ENCODE measurements at places on chromosomes 12 and 14. TPM values are rescaled to one million over a fixed set of nuclear protein-coding genes. Genes with fewer than 3 reads are reported as not detected.

GRCh38 chr12:80937391-80938238, at the start of gene LIN7A:
TSS of gene LIN7A (minus strand) at chr12:80937934. CDS start at chr12:80937722, 212 bp downstream.
- DNase-seq, result no peak

GRCh38 chr14:37668646-37669045, 73.2 kb downstream of the TTC6 start:
- no peak for DNase-seq

- no peak for DNase-seq
Measured at GRCh38 chr12:124681779-124682391, 114.5 kb upstream of the NCOR2 start.

GRCh38 chr14:64191756-64192155, 102.4 kb downstream of the ESR2 start:
- no peak for DNase-seq

AACS gene
- total RNA-seq, result 16.4 TPM

TAOK3 gene
- 93.6 TPM for total RNA-seq

KLRK1 gene
- total RNA-seq, result 141 TPM

DNA sequence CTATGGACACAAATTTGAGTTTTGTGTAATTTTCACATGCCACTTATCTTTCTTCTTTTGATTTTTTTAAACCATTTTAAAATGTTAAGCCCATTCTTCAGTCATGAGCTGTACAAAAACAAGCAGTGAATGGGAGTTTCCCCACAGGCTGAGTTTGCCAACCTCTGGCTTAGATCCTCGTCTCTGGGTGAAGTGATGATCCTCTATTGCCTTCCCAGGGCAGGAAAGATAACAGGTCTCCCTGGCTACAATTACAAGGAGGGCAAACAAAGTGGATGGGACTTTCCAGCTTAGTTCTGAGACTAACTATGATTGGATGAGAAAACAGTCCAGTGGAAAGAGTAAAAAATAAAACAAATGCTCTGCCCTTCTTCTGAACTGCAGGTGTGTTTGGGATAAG, 203.7 kb downstream of the SPTSSA start:
- no peak for DNase-seq

- DNase-seq, result no peak
Measured at GRCh38 chr12:54001283-54002187, 1.6 kb downstream of the HOXC9 start.

- no peak for DNase-seq
Measured at GRCh38 chr14:91220581-91221000, 23.9 kb downstream of the GPR68 start.

DNA sequence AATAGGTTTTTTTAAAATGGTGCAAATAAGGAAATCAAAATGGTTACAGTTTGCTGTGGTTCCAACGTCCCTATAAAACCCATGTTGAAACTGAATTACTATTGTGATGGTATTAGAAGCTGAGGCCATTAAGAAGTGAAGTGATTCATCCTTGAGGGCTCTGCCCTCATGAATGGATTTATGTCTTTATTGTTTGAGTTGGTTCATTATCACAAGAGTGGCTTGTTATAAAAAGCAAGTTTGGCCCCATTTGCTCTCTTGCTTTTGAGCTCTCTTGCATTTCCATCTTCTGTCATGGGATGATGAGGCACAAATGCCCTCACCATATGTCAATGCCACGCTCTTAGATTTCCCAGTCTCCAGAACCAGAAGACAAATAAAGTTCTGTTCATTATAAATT, 62.3 kb downstream of the PRKD1 start:
- no peak for DNase-seq

- no peak for DNase-seq
Measured at GRCh38 chr12:20370866-20371519, 2.7 kb downstream of the PDE3A start.

ABCD2 gene
- total RNA-seq, result 15.9 TPM

- no peak for DNase-seq
Measured at GRCh38 chr14:68245146-68246073, 425.8 kb downstream of the RAD51B start.

DNA sequence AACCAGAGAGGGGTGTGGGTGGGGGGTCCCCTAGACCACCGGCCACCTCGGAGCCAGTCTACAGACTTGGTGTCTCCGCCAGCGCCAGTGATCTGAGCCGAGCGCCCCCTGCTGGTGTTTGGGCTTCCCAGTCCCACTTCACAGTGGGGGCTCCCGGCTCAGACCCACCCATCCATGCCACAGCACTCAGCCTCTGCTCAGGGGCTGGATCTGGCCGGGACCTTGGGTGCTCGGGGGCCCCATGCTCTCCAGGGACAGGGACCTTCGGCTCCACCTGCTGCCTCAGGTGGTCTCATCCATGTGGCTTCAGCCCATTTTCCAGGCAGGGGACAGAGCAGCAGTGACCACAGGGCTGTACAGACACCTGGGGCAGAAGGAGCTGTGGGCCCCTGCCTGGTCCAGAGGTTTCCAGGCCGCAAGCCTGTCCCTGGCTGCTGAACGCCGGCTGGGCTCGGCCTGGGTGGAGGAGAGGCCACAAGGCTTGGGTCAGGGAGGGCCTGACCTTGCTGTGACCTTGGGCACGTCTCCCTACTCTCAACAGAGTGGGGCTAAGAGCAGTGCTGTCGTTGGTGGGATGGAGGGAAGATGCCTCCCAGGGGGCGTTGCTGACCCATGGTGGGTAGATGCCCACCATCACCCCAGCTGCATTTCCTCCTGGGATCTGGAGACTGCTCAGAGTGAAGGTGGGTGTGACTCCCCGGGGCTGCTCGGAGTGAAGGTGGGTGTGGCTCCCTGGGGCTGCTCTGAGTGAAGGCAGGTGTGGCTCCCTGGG, 86.3 kb downstream of the KIF26A start:
- DNase-seq, result no peak

- DNase-seq, result no peak
Measured at GRCh38 chr14:20560961-20561360, at the start of gene RNASE9. TSS of gene RNASE9 (minus strand) at chr14:20561047.

GRCh38 chr14:79281244-79282152, 929.8 kb downstream of the DIO2 start:
- no peak for DNase-seq

ANKRD33 gene
- not detected for total RNA-seq

DNA sequence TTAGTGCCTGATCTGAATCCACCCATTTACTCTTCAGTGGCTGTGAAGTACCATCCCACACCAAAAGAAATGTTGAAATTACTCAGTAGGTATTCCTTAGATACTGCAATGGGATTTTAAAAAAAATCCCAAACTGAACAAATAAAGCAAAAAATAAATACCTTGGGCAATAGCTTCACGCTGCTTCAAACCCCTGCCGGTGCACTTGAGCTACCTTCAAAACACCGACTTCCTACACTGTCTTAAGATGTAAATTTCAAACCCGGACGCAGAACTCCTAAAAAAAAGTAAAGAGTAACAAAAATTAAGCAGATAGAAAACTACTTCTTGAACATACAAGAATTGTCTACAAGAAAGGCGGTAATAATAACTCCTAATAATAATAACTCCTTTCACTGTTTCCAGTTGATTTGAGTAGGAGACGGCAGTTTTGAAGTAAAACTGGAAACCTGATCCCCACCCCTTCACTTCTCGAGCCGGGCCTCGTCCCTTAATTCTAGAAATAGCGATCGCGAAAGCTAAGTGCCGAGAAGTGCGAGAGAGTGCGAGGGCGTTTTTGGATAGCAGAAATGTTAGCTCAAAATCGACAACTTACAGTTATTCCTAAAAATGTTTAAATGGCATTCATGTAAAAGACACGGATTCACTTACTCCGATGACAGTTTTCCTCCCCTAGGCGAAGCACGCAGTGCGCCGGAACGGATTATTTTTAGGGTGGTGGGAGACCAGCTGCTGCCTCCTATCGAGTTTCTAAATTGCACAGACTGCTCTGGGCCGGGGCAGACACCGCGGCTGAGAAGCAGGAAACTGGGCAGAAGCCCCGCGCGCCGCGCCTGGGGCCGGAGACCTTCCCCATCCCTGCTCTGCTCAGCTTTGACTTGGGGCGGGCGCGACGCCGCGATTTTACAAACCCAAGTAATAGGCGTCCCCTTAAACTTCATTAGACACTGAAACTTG, at the start of gene ABCC9:
TSS of gene ABCC9 (minus strand) at position 878 of the 957 bp plus-strand sequence. CDS start 4,752 bp downstream, outside the sequence.
- peak; percentile 4 for DNase-seq

- no peak for DNase-seq
Measured at GRCh38 chr12:92608151-92609091, 94.4 kb upstream of the PLEKHG7 start.

- DNase-seq, result no peak
Measured at GRCh38 chr14:65904988-65905387, 492.5 kb downstream of the FUT8 start.

- DNase-seq, result no peak
Measured at GRCh38 chr12:62618930-62619329, 152.3 kb downstream of the MON2 start.

CBLN3 gene
- 3.9 TPM for total RNA-seq

- no peak for DNase-seq
Measured at GRCh38 chr12:106739815-106740530, 34.5 kb upstream of the RIC8B start.

PTCSC3 gene
- not detected for total RNA-seq

GRCh38 chr14:90720336-90720735, 95.9 kb downstream of the TTC7B start:
- DNase-seq, result no peak

CD27 gene
- total RNA-seq, result 139 TPM

PGF gene
- total RNA-seq, result not detected

LTB4R2 gene
- total RNA-seq, result 20.3 TPM

DNA sequence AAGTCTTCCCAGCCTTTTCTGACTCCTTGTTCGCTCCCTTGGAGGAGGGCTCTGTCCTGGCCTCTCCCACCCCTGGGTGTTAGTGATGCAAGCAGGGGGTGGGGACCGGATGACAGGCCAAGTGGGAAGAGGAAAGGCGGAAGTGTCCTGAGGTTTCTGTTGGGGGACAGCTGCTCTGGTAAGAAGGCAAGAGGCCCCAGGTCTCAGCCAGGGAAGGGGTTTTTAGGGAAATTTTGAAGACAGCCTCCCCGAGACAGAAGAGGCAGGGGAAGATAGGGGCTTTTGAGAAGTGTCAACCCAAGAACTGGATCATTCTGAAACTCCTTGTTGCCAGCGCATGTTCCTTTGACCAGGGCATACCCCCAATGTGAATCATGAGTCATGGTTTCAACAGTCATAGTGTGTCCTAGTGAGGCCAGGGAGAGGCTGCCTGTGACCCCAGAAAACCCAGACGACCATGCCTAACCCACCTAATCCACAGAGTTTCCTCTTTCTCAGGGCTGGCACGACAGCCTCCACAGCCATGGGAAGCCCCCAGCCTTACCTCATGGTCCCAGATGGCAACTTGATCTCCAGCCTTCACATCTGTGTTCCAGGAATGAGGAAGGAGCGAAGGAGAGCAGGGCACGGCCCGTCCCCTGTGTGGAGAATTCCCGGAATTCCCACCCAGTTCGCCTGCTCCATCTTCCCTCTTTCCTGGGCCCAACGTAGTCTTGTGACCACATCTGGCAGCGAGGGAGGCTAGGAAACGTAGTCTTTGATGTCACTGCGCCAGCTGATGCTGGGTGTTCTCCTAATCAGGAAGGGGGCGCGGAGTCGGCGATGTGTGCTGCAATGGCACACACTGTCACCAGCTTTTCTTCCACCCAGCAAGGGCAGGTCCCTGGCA, 4.9 kb upstream of the GPR132 start:
- no peak for DNase-seq

OR4K17 gene
- total RNA-seq, result not detected

DNA sequence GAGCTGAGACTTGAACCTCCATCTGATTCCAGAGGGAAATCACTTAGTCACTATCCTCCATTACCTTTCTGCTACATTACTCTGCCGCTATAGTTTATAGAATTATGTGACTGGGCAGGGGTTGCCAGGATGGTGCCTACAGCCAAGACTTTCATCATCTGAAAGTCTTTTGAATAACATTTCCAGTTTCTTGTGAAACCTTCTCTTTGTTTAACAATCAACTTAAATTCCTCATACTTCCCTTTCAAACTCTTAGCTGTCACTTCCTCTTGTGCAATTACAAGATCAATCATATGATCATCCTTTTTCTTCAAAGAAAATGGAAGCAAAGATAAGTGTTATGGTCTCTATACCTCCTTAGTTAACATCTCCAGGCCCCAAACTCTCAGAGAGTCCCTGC, 25.4 kb upstream of the PELI2 start:
- no peak for DNase-seq

RHOJ gene
- total RNA-seq, result not detected
